Activated T-cell treated with anti-CD3 and anti-CD28 coated beads, Interleukin-2, amount 50 U/mL, for 1 hour (primary cell): ENCODE measurements at places on chromosomes 4 and X.

DNA sequence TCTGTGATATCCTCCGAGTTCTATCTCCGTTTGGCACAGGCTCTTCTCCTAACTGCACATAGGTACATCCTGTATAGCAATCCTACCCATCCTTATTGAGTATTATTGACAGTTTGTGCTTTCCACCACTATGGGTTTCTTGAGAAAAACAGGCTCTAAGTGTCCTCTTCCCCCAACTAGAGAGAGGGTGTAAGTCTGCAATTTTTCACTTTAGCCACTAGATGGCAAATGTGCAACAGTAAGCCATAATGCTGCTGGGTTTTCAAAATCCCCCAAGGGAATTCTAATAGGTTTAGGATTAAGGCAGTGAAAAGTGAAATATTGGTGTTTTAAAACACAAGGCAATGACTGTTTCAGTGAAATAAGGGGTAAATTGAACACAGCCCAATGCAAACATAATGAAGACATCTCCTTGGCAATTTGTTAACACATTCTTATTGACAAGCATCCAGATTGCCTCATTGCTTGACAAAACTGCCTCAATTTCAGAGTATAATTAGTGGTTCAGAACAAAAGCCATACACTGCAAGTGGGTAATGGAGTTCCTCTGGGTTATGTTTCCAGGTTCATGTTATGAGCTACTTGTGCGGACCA lies 239.0 kb upstream of the HTR2C start:
- DNase-seq, result no peak

- DNase-seq, result no peak
These were observed 2.0 kb downstream of the USP9X start for GRCh38 chrX:41087201-41087600.

GRCh38 chrX:17854069-17854468 lies 7.0 kb downstream of the RAI2 start:
- no peak for DNase-seq

GRCh38 chr4:8746523-8747466 lies 124.8 kb downstream of the HMX1 start:
- peak; percentile 5 for DNase-seq

- no peak for DNase-seq
These were observed 56.4 kb upstream of the SLIT2 start for GRCh38 chr4:20195071-20195885.

DNA sequence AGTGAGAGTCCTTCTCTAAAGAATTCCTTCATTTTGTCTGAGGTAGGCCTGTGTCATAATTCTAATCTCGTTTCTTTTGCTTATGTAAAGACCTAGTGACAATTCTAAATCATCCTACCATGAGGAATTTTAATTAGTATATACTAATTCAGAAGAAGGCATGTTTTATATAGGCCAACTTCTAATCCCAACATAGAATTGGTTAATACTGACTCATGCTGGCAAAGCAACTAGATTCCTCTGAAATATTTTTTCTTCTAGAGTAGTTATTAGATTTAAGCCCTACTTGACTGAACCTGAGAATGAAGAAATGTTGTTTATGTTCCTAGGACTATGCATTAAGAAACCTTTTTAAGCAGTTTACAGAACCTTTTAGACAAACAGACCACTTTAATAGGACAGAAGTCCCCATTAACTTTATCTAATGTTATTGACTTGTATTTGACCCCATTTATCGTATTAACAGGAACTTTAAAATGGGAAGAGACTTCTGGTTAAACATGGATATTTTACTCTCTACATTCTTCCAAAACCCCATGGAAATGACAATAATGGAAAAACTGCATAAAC lies 56.1 kb upstream of the EIF1AX start:
- no peak for DNase-seq

- DNase-seq, result no peak
These were observed 62.2 kb downstream of the PRKX start for GRCh38 chrX:3651277-3651676.

- DNase-seq, result no peak
These were observed 119.3 kb upstream of the CLNK start for GRCh38 chr4:10803713-10804343.

- DNase-seq, result peak; percentile 77
These were observed 44.7 kb downstream of the PRPS1 start for GRCh38 chrX:107672955-107673378.

GRCh38 chr4:7910263-7910896 lies 29.3 kb downstream of the AFAP1 start:
- DNase-seq, result no peak

- DNase-seq, result no peak
These were observed 157.6 kb downstream of the POLA1 start for GRCh38 chrX:24851289-24851688.

DNA sequence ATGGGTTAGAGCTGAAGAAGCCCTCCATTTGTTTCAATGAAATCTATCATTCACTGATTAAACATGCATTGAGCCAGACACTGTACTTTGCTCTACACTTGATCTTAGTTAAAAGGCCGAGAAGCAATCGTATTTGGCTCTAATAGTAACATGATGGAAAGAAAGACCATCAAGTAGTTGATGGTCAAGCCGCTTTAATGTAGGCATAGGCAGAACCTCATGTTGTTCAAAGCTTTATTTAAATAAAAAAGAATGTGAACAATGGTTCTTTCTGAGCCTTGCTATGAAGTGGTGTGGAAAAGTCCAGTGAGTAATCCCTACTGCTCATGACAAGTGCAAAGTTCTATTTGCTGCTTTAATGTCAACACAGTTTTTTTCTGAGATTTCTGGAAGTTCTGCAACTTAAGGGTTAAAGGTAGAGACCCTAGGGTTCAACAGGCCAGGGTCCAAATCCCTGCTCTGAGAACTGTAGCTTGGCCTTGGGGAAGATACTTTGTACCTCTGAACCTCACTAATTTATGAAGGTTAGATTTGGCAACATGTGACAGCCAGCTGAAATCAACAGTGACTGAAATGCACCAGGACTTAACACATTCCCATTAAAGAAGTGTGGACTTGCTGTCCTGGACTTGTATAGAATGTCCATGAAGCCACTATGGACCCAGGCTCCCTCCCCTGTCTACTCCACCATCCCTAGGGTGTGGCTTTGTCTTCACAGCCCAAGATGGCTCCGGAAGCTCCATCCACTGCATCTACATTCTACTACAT lies 17.9 kb upstream of the LAP3 start:
- no peak for DNase-seq

GRCh38 chrX:1902901-1903235 lies 288.0 kb downstream of the ASMT start:
- DNase-seq, result no peak

- no peak for DNase-seq
These were observed 40.9 kb downstream of the PDS5A start for GRCh38 chr4:39936565-39937418.

DNA sequence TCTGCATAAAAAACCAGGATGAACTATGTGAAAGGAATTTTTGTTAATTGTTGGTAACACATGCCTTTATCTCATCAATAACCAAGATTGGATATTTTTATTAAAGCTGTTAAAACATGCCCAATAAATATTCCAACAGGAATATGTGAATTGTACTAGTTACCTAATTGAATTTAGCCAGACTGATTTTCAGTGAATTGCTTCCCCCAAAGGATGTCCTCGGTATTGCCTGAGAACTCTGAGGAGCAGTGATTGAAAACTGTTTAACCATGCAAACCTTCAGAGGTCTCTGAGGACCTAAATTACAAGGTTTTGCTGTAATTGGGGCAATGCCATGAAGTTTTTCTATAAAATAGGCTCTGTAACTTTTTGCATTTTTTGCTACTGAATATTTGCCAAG lies 66.6 kb downstream of the BLTP1 start:
- no peak for DNase-seq

DNA sequence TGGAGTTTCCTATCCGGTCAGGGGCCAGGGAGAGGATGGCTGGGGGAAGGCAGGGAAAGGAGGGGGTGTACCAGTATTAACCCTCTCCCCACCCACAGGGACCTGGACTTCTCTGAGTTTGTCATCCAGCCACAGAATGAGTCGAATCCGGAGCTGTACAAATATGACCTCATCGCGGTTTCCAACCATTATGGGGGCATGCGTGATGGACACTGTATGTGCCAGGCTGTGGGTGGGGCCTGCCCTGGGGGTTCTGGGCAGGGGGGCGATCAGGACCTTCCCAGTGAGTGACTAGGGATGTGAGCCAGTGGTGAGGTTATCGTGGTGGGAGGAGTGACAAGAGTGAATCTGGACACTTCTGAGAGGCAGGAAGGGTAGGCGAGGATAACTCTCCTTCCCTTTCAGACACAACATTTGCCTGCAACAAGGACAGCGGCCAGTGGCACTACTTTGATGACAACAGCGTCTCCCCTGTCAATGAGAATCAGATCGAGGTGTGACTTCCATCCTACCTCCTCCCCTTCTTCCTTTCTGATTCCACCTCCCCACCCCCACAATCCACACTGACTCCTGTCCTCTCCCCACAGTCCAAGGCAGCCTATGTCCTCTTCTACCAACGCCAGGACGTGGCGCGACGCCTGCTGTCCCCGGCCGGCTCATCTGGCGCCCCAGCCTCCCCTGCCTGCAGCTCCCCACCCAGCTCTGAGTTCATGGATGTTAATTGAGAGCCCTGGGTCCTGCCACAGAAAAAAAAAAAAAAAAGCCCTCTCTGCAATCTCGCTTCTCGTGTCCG lies 14.6 kb downstream of the USP11 start:
- DNase-seq, result no peak

DNA sequence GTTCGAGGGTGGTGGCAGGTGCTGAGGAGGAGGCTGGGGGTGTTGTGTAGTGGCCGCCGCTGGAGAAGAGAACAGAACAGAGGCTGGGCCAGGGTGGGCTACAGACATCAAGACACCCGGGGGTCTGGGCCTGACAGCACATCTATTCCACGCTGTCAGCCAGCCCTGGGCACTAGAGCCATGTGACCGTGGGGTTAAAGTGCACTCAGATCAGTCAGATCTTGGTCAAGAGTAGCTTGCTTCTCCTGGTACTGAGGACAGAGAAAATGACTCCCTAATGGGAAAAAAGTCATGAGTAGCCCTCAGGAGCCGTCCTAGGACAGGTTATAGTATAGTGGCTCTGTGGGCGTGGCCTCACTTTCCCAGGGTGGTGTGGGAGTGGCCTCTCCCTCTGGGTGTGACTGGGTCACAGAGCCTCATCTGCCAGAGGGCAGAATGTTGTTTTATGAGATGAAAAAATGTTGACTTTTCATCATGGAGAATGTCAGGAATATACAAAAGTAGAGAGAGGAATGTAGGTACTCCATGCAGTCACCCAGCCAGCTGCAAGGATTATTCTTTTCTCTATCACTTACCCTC lies 19.4 kb downstream of the TRMT44 start:
- no peak for DNase-seq

DNA sequence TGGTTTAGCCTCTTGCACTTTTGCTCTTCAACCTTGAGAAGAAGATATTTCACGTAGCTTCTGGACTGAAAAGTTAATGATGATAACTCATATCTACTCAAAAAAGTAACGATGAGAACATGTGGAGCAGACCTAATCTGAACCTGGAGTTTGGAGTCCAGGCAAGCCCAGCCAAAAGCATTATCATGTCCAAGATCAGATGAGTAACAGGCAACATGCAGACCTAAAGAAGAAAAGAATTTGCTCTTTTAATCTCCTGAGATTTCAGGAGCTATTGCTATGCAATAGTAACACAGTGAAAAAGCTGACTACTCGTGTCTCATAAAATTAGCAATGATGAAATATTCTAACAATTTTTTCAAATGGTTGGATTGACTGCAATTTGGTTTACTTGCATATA lies 21.8 kb upstream of the PPA2 start:
- no peak for DNase-seq

DNA sequence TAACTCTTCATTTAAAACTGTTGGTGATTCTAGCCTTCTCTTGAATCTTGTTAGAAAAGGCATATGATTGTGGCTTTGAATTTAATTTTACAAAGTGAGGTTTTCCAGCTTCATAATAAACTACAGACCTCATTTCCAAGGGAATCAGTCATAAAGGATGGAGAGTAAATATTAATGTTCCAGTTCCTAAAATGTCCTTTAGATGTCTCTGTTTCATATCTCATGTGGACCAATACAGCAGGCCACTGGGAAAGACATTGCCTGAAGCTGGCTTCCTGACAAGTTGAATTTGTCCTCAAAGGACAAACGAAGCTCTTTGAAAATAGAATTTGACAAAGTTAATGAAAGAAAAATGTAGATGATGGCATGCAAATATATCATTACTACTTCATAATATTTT lies 125.4 kb downstream of the ZNF330 start:
- DNase-seq, result no peak

- no peak for DNase-seq
These were observed 13.4 kb downstream of the DHRSX start for GRCh38 chrX:2487366-2487765.

GRCh38 chr4:40150932-40151331 lies 45.9 kb upstream of the RHOH start:
- no peak for DNase-seq

DNA sequence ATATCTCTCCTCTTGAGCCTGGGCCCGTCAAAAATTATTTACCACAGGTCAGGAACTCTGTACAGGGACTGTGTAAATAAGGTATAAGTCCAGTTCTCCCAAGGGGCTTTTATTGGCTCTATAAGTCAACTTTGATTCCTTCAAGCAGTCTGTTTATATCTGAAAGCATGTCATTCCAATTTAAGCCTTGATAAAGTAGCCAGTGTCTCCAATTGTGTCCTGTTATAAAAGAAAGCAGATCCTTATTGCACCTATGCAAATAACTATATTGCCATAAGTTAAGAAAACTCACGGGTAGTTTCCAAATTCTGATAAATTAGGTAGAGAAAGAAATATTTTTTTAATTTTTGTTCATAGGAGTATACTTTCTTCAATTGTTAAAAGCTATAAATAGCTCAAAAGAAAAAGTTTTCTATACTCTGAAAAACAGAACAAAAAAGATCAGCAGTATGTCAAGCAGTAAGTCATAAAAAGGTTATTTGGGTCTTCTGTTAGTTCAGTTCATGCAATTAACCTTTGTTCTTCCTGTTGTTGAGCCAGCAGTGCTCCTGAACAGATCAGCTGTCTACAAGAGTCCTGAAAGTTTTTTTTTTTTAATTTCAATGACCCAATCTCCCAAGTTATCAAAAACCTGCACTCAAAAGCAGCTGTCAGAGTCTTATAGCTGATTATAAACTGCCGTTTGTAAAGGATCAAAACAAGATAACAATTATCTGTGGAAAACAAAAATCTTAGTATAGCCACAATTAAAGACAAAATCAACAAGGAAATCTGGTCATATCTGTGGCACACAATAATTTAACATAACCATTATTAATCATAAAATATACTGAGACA lies 178.4 kb upstream of the GALNT7 start:
- no peak for DNase-seq
